Thoracic aorta (tissue), 2 donors: ENCODE measurements at places on chromosomes 5 and 9. TPM values are rescaled to one million over a fixed set of nuclear protein-coding genes. Genes with fewer than 3 reads are reported as not detected.

DNA sequence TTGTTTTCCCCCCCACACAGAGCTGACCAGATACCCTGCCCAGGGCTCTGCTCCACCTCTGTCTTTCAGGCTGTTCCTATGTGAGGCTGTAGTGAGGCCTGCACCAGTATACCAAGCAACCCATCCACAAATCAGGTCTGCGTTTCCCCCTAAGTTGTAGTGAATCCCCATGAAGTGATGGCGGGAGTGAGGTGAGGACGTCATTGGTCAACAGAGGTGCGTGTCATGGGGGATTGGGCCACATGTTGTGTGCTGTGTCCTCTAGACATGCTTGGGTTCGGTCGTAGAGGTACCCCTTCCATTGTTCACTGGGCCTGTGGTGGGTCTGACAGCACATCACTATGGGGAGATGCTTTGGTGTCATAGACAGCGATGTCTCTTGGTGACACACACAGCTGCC, 184.6 kb downstream of the CACNA1B start:
- no peak for DNase-seq

GRCh38 chr9:94821098-94821887, 94.8 kb downstream of the AOPEP start:
- no peak for DNase-seq

GRCh38 chr5:72292411-72292810, 27.6 kb downstream of the MRPS27 start:
- DNase-seq, result no peak

DNA sequence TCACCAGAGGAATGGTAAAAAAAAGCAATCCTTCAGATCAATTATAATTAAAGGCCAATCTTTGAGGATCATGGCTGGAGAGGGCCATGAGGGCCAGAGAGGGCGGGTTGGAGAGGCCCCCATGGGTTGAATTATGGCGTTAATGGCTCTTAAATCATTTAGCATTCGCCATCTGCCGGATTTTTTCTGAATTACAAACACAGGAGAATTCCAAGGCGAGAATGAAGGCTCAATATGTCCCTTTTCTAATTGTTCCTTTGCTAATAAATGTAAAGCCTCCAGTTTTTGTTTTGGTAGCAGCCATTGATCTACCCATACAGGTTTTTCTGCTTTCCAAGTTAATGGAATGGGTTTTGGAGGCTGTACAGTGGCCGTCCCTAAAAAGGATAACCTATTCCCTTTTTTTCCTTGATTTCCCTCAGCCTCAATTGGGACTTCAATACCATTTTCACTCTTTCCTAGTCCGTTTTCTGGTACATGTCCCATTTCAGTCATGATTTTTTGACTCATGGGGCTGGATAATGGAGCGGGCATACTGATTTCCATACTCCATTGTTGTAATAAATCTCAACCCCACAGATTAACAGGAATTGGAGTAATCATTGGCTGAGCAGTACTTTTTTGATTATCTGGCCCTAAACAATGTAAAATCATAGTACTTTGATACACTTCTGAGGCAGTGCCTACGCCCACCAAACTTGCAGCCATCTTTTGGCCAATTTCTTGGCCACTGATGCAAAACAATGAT, 6.7 kb upstream of the TMEM141 start:
- no peak for DNase-seq

Gene ZNF454
- total RNA-seq, result 2.2 TPM

DNA sequence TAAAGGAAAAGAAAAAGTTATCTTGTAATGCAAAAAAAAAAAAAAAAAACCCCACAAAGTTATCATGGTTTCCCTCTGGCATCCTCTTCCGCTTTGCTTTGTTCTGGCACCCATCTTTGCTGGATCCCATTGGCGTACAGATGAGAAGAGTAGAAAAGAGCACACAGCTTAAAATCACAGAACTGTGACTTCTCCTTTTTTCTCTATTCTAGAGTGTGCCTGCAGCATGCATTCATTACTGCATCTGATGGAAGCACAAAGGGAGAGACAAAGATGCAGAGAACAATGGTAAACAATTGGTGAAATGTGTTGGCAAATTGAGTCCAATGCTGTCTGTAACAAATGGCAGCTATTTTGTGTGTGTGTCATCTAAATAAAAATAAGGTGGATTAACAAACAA, 440.8 kb upstream of the PIK3R1 start:
- no peak for DNase-seq

Gene MZB1
- not detected for total RNA-seq
